ENCODE measurements at places on chromosomes 4 and X.

DNA sequence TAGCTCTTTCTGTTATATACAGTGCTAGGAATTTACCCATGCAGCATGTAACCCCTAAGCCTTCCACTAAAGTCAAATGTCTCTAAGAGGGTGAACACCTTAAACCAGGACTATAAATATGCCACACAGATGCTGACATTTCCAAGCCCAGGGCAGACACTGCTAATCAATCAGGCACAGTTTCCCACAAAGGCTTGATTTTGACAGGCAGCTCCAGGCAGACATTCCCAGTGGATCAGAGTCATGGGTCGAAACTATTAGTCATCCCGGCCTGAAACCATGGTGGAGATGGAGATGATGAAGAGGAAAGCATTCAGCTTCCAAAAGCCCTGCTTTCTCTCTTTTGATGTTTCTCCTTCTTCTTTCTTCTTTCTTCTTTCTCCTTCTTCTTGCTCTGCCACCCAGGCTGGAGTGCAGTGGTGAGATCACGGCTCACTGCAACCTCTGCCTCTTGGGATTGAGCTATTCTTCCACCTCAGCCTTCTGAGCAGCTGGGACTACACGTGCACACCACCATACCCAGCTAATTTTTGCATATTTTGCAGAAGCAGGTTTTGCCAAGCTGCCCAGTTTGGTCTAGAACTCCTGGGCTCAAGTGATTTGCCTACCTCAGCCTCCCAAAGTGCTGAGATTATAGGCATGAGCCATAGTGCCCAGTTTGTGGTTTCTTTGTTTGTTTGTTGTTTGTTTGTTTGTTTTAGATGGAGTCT lies 21.0 kb upstream of the SORCS2 start:
- DNase-seq: no peak

- DNase-seq: no peak
Observed at GRCh38 chr4:133154725-133155124, 5.6 kb downstream of the PCDH10 start.

DNA sequence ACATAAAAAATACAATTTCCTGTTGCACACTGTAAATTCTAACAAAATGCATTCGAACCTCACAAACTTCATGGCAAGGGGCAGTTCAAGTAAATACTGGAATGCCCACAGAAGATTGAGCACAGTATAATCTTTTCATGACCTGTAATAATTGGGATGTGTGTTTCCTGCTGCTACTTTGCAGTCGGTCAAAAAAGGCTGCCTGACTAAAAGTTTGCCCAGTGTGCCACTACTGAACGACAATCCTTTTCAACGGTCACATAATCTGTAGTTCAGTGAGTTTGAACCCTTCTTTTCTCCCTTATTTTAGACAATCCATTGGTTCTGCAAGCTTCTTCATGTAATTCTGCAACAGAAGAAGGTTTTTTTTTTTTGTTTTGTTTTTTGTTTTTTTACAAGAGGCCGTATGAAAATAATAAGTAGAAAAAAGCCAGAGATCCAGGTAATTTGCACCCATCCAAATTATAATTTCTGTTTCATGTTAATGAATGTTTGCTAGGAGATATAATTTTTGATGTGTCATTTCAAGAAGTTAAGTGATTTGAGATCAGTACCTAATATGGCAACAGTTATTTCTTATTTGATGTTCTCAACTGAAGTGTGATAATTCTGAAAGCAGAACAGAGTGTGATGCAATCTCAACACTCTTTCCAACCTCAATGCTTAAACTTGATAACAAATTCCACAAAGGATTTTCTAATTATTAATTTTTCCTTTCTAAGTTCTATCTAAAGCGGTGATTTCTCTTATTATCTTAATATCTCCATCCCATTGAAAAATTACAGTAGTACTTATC lies 237.6 kb downstream of the FSTL5 start:
- DNase-seq: no peak

GRCh38 chrX:108245462-108245861 lies 153.9 kb downstream of the ATG4A start:
- DNase-seq: no peak

- DNase-seq: no peak
Observed at GRCh38 chr4:42910459-42910858, 17.9 kb downstream of the GRXCR1 start.

- DNase-seq: peak; percentile 46
Observed at GRCh38 chrX:1453951-1454785, 1.5 kb upstream of the ASMTL start.

DNA sequence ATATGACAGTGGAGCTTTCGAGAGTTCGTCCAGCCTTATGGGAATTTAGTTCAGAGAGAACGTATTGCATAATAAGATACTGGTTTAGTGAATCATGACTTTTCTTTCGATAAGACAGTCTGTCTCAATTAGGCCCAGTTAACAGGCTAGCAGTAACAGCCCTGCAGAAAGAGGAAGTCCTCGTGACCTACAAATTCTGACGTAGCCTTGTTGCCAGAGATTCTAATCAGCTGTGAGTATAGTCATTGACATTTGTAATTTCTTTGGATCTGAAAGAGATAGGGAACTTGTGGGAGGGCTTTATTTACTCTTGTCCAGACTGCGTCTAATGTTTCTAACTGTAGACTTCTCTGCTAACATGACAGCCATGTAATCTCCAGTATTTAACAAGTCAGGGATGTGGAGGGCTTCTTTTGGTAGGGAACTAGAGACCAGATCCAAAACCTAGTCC lies 15.8 kb downstream of the ART3 start:
- DNase-seq: no peak

- DNase-seq: no peak
Observed at GRCh38 chrX:12210196-12210815, 72.0 kb downstream of the FRMPD4 start.

- DNase-seq: no peak
Observed at GRCh38 chr4:142567199-142567598, 278.9 kb downstream of the INPP4B start.

DNA sequence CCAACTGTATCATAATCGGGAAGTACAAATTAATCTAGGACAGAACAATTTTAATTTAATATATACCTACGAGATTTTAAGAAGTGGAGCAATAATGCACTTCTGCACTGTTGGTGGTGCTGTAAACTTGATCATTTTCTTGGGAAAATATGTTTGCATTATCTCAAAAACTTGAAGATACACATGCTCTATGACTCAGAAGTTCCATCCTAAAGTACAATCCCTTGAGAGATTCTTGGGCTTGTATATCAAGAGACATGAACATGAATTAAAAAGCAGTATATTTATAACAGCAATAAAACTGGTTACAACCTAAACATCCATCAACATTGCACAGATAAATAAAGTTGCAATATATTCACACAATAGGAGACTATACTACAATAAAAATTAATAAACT lies 168.8 kb downstream of the CLCN4 start:
- no peak for DNase-seq

GRCh38 chr4:93730760-93731159 lies 97.8 kb upstream of the ATOH1 start:
- no peak for DNase-seq

DNA sequence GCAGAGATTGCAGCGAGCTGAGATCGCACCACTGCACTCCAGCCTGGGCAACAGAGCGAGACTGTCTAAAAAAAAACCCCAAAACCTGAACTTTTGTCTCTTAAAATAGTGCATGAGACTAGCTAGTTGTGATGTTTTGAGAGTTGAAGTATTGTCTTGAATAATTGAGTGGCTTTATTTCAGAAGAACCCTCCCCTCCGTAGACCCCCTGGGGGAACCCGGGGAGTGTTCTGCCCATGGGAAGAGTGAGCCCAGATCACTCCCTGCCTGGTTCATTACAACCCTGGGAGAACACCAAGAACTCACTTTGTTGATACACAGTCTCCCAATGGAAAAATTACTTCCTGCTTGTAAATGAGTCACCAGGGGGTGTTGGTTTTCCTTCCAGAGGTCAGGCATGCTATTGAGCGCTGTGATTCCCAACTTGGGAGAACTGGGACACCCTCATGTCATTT lies 65.3 kb upstream of the SHISA3 start:
- DNase-seq: no peak

- DNase-seq: no peak
Observed at GRCh38 chrX:37348231-37348970, 763 bp upstream of the PRRG1 start.

GRCh38 chr4:77073106-77073809 lies 2.5 kb downstream of the CCNI start:
- DNase-seq: no peak

- DNase-seq: no peak
Observed at GRCh38 chrX:46179748-46180147, 365.5 kb downstream of the ZNF674 start.

DNA sequence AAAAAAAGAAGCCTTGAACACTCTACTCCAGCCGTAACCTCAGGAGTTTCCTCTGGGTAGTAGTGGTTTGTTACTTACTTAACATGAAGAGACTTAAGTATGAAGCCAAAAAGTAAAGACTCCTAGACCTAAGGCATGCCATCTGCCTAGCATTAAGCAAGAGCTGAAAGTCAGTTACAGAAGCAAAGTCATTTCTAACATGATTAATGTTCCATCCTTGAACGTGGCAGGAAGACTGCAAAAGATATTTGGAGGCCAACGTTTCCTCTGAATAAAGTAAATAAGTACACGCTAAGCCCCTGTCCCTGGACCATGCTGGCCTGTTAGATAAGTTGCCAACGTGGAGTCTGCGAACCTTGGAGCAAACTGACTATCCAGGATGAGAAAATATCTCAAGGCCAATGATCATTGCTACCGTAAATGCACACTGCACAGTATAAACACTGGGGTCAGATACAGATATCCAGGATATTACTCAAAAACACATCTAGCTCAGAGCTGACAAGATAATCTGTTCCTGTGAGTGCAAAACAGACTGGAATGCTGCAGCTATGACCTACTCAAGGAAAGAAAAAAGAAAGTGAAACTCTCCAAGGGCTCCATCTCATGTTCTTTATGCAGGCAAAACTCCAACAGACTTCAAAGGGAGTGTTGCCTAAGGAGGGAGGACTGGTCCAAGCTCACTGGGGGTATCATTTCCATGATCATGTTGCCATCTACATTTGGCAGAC lies 255.8 kb downstream of the COL25A1 start:
- no peak for DNase-seq

DNA sequence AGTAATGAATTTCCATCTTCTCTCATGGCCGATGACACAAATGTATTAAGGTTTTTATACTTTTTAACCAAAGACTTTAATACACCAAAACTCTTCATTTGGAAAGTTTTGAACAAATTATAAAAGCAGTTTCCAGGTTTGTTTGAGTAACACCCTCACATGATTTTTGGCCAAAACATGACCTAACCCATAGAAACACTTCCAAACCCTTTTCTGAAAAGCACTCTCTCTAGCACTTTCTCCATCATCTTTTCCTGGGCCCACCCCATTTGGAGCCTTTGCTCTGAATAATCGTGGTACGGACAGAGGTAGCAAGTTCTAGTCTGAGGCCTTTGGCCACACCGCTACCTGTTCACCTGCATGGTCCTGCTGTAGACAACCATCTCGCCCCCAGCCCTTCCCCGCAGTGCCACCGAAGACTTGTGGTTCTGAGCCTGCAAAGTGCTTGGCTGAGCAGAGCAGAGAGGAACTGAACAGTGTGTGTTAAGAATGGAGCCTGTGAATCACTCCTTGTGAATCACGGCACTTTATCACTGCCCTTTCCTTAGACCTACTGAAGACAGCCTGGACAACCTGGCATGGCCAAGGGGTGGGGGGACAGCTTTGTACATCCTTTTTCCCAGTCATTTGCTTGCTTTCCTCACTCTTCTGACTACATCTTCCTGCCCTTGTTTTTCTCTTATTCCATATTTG lies 181.8 kb downstream of the PTTG2 start:
- DNase-seq: no peak

DNA sequence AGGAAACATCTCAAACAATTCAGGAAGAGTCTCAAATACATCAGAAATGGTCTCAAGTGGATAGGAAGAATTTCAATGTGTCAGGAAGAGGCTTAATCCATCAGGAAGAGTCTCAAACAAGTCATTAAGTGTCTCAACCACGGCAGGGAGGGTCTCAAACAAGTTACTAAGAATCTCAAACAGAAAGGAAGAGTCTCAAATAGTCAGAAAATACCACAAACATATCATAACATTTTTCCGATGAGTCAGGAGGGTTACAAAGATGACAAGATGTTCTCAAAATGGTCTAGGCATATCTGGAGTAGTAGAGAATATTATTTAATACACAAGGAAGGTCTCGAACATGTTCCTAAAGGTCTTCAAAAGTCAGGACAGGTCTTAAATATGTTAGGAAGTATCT lies 109.3 kb upstream of the USP9X start:
- no peak for DNase-seq

DNA sequence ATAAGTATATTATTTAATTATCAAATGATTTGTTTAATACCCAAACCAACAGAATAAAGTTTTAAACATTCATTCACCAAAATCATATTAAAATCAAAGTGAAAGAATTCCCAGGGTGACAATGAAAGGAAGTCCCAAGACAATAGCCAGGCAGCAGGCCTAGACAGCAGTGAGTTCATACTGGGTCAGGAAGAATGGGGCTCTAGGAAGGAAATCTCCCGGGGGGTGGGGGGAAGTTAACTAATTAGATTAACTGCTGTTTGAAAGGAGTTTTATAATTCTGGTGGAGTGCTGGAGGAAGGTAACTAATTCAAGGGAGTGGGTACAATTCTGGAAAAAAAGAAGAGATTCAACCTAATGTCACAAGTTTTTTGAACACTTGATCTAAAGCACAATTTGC lies 104.1 kb downstream of the ZAR1 start:
- no peak for DNase-seq

DNA sequence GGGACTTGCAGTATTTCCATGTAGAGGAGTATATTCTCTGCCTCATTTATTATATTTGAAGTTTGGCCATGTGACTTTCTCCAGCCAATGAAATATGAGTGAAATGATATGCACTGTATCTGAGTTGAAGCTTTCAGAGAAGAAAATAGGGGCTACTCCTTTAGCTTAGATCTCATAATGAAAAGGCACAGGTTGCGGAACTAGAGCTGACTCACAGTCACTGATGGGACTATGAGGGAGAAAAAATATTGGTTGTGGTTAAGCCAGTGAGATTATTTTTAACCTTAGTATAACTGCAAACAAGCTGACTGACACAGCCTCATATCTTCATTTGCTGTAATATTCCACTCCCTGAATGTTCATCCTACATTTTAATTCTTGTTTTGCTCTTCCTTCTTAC lies 1104.3 kb downstream of the RPA4 start:
- DNase-seq: no peak

DNA sequence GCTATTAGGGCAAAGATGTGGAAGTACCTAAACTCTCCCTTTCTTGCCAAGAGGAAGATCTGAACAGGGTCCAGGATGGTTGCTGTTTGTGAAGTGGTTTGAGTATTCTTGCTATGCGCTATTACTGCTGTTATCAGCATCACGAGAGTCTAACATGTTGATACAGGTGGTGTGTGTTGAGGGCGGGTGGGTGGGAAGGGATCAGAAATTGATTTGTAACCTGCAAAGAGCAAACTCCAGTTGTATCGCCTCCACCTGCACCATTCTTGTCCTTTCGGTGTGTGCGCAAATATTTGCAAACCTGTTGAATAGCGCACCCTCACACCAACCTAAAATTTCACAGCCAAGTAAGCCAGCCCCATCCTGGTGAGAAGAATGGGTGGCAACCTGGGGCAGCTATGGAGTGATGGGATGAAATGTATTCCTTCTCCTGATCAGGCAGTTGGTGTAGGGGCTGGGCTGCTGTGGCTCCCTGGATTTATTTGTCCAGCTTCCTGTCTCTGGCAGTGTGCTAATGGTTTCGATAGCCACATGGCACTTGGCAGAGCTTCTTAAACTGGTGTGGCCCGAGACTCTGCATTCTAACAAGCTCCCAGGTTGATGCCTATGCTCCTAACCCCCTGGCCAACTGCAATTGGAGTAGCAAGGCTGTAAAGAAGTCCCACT lies 102.6 kb upstream of the SCML1 start:
- no peak for DNase-seq
